ENCODE measurements at places on chromosomes 3 and 15.

DNA sequence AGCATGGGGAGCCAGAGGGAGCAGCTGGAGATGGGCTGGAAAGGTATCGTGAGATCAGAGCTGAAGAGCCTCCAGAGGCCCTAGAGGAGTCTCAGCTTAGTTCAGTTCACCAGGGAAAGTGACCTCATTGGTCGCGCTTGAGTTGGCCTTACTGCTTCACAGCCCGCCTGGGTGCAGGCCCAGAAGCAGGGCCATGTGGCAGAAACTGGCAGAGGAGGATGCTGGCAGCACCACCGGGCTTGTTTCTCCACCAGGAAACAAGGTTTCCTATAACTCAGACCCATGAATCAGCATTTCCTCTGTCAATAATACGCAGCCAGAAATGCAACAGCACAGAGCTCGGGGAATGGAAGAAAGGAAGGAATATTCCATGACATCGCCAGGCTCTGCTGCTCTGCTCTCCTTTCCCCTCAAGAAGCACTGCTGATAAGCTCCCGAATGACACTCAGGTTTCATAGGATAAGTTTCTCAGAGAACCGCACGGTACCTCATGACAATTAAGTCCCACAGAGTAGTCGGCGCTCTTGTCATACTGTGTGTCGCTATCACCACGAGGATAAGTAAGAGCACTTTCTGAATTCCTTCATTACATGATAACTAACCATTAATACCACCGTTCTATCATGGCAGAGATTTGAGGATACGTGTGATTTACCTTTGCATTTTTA lies 147.1 kb upstream of the LPP start:
- peak; percentile 56 for DNase-seq

- DNase-seq, result no peak
These were observed 29.7 kb downstream of the EFCAB12 start for GRCh38 chr3:129398803-129399144.

DNA sequence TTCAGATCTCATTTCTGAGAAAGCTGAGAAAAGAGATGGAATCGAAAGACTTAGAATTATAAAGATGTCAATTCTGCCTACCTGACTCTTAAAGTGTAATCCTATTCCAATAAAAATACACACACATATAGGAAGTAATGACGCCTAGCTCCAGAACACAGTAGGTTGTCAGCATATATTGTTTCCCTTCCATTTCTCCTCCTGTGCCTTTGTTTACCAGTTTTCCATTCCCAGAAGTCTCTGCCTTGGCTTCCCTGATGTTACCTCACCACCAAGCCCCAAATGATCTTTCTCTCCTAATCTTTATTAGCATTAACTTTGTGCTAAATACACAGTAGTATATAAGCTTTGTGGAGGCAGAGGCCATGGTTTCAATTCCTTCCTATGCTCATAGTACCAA lies 40.0 kb downstream of the TM4SF4 start:
- no peak for DNase-seq

DNA sequence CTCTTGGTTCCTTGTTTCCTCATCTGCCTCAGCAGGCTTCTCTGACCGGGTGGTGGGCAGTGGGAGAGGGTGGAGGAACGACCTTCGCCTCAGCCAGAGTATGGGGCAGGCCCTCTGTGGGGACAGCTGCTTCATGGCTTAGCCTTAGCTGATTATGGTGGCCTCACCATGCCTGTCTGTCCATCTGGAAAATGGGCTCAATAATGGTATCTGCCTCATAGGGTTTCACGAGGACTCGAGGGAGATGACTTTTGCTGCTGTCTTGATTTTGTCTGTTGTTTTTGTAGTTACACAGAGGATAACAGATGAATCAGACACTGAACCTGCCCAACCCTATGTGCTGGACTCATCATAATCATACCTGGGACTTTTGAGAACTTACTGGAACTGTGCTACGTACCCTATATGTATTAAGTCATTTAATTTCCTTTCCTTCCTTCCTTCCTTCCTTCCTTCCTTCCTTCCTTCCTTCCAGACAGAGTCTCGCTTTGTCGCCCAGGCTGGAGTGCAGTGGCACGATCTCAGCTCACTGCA lies 46.5 kb downstream of the CDC25A start:
- DNase-seq, result no peak

DNA sequence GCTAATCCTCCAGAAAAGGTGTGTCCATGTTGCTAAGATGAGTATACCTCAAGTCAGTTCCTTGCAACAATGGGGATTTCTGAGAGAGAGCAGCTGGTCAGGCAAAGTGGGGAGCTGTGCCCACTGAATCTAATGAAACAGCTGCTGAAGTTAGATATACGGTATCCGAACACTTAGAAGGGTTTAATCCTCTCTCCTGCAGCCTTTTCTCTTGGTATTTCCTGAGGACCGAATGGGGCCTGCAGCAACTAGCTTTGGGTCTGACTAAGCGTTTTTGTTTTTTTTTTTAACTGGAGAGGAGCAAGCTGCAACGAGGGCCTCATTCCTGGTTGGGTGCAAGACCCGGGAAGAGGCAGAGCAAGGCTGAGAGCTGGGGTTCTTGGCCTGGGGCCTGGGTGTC lies 37.6 kb upstream of the BNC1 start:
- DNase-seq, result no peak

DNA sequence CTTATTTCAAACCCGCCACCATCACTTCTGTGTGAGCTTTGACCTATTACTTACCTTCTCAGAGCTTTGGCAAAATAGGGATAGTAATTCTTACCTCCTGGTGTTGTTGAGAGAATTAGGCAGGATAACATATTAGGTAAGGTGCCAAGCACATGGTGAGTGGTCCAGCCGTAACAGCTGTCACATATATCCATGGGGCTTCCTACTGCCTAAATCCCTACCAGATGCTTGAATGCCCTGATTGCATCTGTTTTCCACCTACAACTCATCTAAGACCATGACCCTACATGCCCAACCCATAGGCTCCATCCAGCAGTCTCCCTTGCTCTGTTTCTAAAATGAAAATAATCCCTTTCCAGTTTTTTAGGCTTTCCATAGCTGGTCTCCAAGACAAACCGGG lies 162.3 kb upstream of the NR2E3 start:
- no peak for DNase-seq

GRCh38 chr3:116821371-116821770 lies 111.8 kb downstream of the TUSC7 start:
- no peak for DNase-seq

DNA sequence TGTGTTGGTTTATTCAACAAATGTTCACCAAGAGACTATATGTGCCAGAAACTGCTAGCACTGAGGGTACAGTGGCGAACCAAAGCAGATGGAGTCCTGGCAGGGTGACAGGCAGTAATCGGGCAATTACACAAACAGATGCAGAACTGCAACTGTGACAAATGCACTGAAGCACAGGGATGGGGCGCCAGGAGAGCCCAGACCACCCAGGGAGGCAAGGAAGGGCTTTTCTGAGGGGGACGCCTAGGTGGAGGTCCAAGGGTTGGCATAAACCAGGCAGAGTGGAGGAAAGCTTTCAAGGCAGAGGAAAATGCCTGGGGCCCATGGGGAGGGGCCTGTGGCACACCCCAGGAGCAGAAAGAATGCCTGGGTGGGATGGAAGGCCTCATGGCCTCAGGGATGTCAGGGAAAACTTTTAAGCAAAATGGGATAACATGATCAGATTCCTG lies 5.5 kb downstream of the DIS3L start:
- no peak for DNase-seq

All from Right ventricle myocardium superior (tissue), 1 donor.